Activated T-cell treated with anti-CD3 and anti-CD28 coated beads for 4 hours (primary cell): ENCODE measurements at places on chromosomes 16 and 17.

DNA sequence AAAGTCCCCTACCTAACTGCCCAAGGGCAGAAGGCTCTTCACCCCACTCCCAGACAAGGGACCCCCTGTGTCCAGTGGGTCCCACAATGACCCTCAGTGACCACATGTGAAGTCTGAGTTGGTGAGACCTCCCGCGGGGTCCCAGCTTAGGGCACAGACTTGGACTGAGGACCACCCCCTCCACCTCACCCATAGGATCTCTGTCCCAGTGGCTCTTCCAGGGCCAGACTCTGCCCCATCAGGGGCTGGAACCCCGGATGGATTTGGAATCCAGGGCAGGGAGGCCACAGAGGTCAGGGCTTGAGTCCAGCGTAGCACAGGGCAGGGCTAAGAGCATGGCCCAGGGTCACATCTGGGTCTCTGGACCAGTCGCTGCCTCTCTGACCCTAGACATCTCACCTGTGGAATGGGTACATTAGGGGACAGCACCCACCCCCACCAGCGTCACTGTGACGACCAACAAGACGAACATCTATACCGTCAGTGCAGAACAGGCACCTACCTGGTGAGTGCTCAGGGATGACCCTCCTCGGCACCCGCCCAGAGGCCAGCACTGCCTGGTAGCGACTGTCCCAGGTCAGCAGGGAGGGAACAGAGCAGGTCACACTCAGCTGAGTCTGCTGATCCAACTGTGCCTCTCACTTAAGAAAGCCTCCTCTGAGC is 37.7 kb downstream of the TNFRSF13B start:
- DNase-seq: no peak

- no peak for DNase-seq
Observed at GRCh38 chr17:51640108-51640622, 379.8 kb downstream of the UTP18 start.

GRCh38 chr16:159136-159849 is 6.5 kb upstream of the HBM start:
- no peak for DNase-seq

DNA sequence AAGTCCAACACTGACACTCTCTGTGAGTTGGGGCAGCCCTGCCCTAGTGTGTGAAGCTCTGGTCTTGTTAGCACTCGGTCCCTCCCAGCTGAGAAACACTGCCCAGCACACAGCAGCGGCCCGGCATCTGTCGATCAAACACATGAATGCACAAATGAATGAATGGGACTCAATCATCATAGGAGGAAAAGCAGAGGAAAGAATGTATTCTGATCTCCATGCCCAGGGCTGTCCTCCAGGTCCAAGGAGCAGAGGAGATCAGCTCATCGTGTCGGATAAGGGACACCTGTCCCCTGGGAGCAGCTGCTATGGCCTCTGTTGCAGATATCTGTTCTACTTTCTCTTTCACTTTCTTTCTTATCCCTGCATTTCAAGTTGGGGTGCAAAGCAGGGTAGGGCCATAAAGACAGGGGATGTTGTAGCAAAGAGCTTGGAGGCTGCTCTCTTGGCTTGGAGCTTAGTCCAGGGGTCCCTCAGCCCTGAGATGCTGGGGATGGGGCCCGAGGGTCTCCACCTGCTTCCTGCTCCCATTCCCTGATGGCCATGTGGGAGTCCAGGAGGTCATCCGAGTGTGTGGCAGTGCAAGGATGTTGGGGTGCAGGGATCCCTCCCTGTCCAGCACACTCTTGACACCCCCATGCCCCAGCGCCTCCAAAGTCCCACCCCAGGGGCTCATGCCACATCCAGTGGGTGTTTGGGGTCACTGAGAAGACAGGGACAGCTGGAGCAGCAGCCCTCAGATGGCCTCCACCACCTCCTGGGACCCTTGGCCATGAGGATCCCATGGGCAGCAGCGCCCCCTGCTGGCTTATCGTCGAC is 88.2 kb downstream of the IRF8 start:
- peak; percentile 22 for DNase-seq

- no peak for DNase-seq
Observed at GRCh38 chr17:81437191-81437651, 42.0 kb downstream of the BAHCC1 start.

- no peak for DNase-seq
Observed at GRCh38 chr17:16443511-16444257, 28.3 kb downstream of the TRPV2 start.

DNA sequence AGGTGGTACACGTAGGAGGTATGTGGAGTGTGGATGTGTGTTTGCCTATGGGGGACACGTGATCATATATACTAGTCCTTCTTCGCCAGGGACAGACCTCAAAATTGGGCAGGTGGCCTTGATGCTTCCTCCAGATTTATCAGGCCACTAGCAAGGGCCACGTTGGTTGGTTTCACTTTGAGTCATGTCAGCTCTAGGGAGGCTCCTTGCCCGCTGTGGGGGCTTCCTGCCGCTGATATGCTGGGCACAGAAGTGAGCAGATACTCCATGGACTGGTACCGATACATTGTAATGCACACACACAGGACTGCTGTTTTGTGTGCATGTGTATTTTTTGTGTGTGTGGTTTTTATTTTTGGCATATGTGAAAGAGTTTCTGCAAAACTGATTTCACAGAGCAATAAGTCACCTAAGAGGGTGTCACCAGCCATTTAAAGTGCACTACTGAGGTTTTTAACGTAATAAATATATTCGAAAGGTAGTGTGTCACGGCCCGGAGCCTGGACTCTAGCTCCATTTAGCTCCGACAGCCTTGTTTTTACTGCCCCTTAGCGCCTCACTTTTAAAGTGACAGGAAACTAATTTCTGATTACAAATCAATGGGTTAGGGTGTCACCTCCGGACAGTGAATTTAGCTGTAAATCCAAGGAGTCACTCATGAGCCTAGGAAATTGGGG is 605.5 kb upstream of the SALL1 start:
- no peak for DNase-seq

DNA sequence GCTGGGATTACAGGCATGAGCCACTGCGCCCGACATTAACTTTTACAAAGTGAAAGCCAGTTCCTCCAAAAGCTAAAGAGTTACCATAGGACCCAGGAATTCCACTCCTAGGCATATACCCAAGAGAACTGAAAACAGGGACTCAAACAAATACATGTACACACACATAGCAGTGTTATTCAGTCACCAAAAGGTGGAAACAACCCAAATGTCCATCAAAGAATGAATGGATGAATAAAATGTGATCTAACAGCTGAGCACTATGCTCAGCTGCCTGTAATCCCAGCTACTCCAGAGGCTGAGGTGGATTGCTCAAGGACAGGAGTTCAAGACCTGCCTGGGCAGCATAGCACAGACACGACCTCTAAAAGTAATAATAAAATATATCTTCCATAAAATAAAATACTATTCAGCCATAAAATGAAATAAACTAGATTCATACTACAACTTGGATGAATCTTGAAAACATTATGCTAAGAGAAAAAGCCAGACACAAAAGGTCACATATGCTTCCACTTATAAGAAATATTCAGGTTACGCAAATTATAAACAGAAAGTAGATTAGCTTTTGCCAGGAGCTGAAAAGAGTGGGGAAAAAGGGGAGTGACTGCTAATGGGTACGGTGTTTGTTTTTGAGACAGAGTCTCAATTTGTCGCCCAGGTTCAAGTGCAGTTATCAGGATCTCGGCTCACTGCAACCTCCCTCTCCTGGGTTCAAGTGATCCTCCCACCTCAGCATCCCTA is 9.3 kb upstream of the USP7 start:
- DNase-seq: no peak

- DNase-seq: no peak
Observed at GRCh38 chr17:2990396-2990795, 73.0 kb downstream of the OR1D5 start.

DNA sequence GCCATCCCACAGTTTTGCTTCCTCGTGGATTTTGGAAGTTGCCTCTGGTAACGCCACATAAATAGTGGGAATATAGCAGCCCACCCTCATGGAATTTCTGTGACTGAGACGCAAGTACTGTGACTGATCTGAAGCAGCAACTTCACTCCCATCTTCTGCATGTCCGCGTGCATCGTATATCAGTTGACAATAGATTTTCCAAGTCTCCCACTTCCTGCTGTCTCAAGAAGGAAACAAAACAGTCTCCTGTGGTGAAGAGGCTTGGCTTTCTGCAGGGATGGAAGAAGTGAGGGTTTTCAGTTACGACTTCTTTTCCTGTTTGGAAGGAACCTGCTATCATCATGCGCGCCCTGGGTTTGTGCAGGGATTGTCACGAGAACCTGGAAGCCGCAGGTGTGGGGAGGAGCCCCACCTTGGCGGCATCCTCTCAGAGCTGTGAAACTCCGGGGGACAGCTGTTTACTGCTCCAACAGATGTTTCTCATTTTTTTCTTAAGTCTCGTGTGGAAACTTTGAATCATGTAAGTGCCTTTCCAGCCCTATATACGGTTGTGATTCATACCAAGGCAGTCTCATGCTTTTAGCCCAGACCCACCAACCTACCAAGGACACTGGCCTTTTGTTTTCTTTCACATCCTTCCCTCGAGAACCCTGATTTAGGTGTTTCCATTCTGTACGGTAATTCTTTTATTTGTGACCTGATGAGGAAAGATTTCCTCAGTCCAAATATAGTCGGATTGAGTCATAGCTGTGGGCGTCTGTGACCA is 57.5 kb downstream of the WIPI1 start:
- DNase-seq: no peak

DNA sequence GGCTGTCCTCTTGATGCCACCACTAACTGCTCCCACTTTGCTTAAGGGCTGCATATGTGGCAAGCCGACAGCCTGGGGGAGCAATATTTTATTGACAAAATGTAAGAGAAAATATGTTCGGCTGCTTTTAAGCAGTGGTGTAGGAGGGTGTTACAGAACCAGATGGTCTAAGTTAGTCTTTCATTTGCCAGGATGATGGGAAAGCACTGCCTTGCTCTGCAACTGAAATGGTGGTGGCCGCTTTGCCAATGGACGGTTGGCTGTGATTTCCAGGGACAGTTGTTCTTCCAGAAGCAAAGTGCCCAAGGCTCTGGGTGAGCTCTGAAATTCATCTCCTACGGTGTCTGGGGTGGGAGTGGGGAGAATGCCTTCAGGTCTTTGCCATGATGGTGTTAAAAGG is 469.3 kb downstream of the TOX3 start:
- no peak for DNase-seq

- no peak for DNase-seq
Observed at GRCh38 chr16:31334934-31335333, 20.0 kb upstream of the ITGAX start.

GRCh38 chr17:80751070-80751945 is 206.7 kb downstream of the RPTOR start:
- no peak for DNase-seq

GRCh38 chr17:45411348-45412105 is 21.1 kb downstream of the ARHGAP27 start:
- no peak for DNase-seq
